ENCODE measurements at places on chromosomes 12 and 14.

DNA sequence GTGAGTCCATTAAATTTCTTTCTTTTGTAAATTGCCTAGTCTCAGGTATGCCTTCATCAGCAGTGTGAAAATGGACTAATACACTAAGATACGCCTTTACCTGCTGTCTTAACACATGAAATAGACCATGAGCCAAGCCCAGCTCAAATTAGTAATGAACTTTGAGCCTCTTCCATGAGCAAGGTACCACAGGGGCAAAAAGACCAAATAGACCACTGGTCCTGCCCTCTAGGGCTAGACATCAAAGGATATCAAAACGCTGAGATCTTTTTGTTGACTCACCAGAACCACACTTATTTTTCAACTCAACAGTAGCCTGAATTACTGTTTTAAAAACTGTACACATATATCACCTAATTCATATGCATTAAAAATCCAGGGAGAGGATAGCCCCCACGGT lies 137.5 kb upstream of the NOS1 start:
- no peak for DNase-seq

DNA sequence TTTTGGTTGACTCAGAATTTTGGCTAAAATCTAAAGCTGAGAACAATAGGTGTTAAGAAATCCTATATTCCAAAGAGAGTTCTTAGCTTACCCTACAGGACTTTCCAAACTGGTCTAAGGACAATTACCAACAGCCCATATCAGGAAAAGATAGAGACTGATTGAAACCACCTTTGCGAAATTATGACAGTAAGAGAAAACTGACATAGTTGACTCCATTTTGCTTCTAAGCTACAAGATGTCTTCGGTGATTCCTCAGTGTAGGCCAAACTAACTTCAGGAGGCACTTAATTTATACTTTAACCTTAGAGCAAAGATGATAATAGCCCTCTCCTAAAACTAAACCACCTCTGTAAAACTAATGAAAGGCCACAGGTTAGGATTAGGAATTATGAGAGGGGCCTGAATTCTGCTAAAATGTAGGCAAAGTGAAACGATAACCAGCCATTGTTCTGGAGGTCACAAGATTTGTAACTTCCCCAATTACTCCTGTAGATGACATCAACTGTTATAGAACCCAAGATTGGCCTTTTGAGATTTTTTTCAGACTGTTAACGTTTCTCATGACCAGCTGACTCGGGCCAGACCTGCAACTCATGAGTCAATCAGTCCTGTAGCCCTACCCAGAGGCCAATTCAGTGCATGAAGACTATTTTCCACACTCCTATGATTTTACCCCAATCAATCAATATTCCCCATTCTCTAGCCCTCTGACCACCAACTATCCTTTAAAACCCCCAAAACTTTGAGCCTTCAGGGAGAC lies 43.0 kb downstream of the KLRG1 start:
- DNase-seq = no peak

DNA sequence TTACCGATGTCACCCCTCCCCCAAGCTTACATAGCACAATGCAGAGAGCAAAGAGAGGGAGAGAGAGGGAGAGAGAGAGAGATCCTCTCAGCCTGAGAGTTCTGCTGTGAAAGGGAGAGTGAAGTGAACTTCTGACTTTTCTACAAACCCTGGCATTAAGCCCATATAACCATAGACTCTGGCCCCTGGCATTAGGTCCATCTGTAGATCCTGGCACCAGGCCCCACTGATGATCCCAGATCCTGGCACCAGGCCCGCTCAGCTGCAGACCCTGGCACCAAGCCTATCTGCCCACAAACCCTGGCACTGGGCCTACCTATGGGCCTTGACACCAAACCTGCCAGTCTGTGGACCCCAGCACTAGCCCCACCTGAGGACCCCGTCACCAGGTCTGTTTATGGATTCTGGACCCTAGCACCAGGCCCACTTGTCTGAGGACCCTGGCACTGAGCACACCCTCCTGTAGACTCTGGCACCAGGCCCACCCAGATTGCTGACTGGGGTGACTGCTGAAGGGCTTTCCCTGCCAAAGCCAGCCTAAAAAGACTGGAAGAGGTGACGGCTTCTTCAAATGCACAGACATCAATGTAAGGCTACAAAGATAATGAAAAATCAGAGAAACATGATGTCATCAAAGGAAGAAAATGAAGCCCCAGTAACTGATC lies 14.5 kb upstream of the KRT83 start:
- DNase-seq = no peak

GRCh38 chr14:94491511-94491910 lies 15.5 kb upstream of the SERPINA9 start:
- no peak for DNase-seq

- DNase-seq = no peak
These were observed 151.0 kb downstream of the EPS8 start for GRCh38 chr12:15638231-15638630.

DNA sequence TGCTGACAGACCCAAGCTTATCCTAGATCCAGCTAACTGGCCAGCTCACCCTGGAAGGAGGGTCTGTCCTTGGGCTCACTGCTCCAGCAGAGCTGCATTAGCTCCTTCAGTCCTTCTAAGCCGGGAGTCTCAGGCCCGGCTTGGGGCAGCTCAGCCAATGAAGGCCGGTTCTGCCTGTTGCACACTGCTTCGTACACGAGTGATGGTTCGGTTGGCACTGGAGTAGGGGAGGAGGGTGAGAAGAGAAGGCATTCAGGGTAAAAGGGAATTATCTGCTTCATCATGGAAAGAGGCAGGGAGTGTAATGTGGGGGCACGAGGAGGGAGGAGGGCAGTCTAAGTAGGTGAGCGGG lies 2.0 kb downstream of the RIPK3 start:
- DNase-seq = no peak
